ENCODE measurements at places on chromosomes 13 and 19.

DNA sequence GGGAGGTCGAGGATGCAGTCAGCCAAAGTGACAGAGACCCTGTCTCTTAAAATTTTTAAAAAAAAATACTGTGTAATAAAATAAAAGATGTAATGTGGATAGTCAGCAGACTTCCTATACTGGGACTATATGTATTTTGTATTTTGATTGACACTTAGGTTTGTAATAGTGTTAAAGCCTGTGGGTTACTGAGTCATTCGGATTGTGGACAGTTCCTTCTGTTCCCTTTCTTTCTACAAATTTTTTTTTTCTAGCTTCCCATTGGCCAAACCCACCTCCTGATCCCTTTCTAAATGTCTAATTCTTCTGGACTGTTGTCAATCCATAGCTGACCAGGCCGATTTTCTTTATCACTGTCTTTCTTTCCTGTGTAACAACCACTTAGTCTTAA, 108.0 kb downstream of the DNAJC3 start:
- no peak for DNase-seq

GRCh38 chr19:35084509-35084762, 31.2 kb upstream of the FXYD3 start:
- DNase-seq: no peak

GRCh38 chr19:3243819-3244700, 19.6 kb downstream of the CELF5 start:
- DNase-seq: peak; percentile 39

- DNase-seq: no peak
These were observed 2.0 kb downstream of the SPRY2 start for GRCh38 chr13:80338781-80339562.

DNA sequence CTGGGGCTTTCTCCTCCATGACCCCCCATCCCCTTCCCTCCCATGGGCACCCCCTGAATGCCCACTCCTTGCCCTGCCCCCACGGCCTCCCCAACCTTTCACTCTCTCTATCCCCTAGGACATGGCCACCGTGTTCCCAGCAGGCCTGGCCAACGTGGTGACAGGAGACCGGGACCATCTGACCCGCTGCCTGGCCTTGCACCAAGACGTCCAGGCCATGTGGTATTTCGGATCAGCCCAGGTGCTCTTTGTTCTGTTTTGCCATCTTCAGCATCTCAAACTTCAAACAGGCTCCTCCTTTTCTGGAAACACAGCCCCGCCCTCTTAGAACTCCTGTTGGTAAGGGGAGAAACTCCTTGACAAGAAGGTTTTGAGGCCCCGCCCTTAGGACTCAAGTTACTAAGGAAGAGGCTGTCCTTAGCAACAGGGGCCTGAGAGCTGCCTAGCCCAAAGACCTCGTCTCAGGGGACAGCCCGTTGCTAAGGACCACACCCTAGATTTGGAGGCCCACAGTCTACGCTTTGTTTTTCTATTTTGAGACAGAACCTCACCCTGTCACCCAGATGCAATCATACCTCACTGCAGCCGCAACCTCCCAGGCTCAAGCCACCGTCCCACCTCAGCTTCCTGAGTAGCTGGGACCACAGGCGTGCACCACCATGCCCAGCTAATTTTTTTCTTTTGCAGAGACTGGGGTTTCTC, 5.1 kb upstream of the FLT3LG start:
- peak; percentile 53 for DNase-seq

Measured in KG1 (cell line).